Suprapubic skin (tissue), 4 donors: ENCODE measurements at places on chromosomes 7 and 10. TPM values are rescaled to one million over a fixed set of nuclear protein-coding genes. Genes with fewer than 3 reads are reported as not detected.

MACROH2A2 gene
- 21.3 TPM for total RNA-seq

AOAH gene
- total RNA-seq = 1.6 TPM

NPFFR1 gene
- 0.16 TPM for total RNA-seq

- H3K4me1 ChIP-seq = peaks cover 38% of the 10 kb centered on the region
- peak overlapping the region; percentile 75 for H3K27ac ChIP-seq
- H3K27me3 ChIP-seq = no peaks in the 10 kb centered on the region
- H3K4me3 ChIP-seq = peak overlapping the region; percentile 1
Measured at GRCh38 chr7:66150471-66150870, 35.8 kb downstream of the CRCP start.

DNA sequence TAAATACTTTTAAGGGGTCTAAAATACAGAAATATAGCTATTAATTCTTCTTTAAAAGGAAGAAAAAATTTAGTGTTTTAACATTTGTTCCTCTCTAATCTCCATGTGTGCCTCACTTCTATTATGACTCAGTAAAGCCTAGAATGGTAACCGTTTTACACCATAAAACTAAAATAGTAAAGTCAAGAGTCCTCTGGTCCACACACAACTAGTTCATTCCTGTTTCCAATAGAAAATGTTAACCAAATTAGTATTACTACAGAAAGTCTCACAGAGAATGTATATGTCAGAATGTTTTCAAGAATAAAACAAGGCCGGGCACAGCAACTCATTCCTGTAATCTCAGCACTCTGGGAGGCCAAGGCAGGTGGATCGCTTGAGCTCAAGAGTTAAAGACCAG is 55.8 kb downstream of the CNOT4 start:
- H3K4me1 ChIP-seq = peaks cover under 1% of the 10 kb centered on the region
- H3K27ac ChIP-seq = no peak overlapping the region
- no peak overlapping the region for H3K4me3 ChIP-seq
- H3K36me3 ChIP-seq = no peaks in the 10 kb centered on the region
- no peak for DNase-seq
